ENCODE measurements at places on chromosomes 2 and 18.

DNA sequence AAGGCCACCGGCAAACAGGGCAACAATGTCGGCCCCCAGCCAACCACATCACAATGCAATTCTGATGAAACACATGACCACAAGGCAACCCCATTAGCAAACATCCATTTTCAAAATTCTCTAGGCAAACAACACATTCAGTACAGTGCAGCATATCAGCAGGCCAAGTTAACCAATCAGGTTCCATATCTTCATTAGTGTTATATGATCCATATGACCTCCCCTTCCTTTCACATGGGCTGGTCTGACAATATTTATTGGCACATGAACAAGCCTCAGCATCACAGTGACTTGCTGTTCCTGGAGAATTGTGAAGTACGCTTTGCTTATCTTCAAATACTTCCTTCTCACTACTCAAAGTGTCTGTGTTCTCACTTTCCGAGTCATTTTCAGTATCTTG is 19.8 kb downstream of the RNF103 start:
- no peak for DNase-seq

- no peak for DNase-seq
These were observed 654.9 kb downstream of the ADCYAP1 start for GRCh38 chr18:1559563-1559962.

GRCh38 chr2:177556153-177556552 is 163.6 kb downstream of the AGPS start:
- DNase-seq: no peak

DNA sequence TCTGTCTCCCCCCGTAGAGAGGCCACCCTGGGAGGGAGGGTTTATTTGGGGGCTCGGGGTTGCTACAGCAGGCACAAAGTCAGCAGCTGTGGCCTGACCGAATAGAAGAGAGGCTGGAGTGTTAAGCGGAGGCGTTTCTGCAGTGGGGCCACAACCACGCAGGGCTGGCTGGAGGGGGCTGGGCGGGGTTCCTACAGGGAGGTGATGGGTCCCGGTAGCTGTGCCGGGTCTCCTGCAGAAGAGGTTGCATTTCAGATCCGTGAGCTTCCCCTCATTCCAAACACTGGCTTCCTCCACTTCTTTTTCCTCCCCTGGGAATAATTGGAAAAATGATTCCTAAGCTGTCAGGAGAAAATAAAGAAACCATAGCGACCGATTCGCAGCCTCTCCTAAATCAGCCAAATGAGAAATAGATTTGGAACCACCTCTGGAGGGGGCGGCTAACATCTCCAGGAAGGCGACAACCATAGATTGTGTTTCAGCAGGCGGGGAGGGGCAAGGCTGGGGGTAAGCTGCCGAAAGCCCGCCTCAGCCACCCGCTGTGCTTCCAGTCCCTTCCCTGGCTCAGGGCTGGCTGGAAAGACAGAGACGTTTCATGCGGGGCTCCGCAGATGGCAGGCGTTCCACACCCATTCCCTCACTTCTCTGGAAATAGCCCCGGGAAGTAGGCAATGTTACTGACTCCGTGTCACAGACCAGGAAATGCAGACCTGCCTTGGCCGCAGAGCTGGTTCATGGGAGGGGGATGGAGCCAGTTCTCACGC is 85.6 kb upstream of the TAF1B start:
- DNase-seq: no peak

DNA sequence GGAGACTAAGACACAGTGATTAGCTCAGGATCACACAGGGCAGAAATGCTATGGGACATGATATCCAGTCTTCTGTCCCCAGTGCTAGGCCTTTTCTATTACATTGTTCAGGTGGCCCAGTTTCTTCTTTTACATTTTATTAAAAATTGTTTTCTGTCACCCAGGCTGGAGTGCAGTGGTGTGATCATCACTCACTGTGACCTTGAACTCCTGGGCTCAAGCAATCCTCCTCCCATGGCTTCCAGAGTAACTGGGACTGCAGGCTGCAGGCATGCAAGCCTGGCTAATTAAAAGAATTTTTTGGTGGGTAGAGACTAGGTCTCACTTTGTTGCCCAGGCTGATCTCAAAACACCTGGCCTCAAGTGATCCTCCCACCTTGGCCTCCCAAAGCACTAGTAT is 15.4 kb downstream of the PDK1 start:
- no peak for DNase-seq

DNA sequence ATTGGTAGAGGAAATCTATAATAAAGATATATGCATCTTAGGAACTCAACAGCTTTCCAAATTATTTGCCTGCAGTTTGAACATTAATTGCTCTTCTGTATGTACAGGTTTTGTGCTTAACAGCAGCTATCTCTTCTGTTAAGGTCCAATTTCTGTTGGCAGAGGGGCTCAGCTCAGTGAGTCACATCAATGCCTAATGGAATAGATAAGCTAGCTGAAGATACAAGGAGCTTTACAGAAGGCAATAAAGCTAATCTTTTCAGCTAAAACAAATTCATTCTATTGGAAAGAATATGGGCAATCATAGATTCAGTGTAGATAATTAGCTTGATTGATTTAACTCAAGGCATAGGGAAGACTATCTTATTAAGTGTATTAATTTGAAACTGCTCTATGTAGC is 58.4 kb upstream of the UNC80 start:
- no peak for DNase-seq

GRCh38 chr18:78511666-78512601 is 467.7 kb upstream of the SALL3 start:
- no peak for DNase-seq

- DNase-seq: no peak
These were observed 306.8 kb upstream of the MGAT5 start for GRCh38 chr2:133947057-133947456.

- DNase-seq: no peak
These were observed 90.0 kb upstream of the PPP1CB start for GRCh38 chr2:28661589-28662001.

DNA sequence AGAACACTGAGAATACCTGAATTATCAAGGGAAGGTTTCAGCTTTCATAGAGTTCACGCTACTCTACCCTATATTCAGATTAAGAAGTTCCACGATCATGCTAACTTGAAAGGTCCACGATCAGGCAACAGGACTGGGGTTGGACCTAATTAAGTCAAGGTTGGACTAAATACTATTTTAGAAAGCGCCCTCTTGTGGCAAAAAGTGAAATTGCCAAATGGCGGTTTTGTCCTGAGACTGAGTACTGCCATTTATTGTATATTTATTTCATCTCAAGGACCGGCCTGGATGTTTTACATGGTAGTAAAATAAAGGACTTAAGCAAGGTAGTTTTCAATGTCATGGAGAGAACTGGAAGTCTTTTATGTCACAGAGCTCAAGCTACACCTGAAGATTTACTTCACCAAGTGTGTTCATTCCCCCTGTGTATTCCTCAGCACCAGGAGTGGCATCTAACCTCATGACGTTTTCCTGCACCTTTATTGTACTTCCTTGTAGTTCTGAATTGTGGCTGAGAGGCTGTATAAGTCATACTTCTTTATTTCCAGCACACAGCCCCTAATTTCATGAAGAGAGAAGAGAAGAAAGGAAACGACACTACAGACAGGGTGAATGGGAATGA is 56.8 kb downstream of the SRD5A2 start:
- DNase-seq: no peak

DNA sequence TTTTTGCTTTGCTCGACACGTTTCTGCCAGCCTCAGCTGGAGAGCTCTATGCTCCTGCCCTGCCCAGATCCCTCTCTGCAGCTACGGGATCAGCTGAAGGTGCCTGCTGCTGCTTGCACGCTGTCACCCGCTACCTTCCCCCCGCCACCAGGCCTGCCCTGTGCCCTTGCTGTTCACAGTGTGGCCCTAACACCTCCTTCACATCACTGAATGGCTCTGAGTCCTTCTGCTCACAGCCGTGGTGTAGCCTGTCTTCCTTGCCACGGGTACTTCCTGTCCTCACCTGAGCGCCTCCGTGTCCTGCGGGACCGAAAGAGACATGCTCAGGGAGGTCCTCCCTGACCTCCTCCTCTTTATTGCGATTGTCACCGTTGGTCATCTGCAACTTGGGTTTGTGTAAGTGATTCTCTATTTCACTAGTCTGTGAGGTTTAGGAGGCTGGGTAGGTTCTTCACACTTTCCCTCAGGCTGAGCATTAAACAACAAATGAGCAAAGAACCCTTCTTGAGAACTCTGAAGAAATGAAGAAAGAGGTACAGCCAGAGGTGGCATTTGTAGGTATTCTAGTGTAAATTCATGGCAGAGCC is 127.5 kb downstream of the NCK2 start:
- DNase-seq: no peak

GRCh38 chr2:159138642-159139182 is 147.8 kb downstream of the WDSUB1 start:
- no peak for DNase-seq

GRCh38 chr18:58117786-58118403 is 73.9 kb downstream of the NEDD4L start:
- peak; percentile 17 for DNase-seq

GRCh38 chr2:16663121-16663905 is 2.3 kb downstream of the CYRIA start:
- DNase-seq: no peak

- DNase-seq: no peak
These were observed 34.1 kb upstream of the ZDBF2 start for GRCh38 chr2:206240327-206240726.

GRCh38 chr2:8639122-8639635 is 42.7 kb upstream of the ID2 start:
- no peak for DNase-seq

GRCh38 chr2:25356088-25356487 is 14.4 kb upstream of the DNMT3A start:
- DNase-seq: no peak

GRCh38 chr2:187586011-187586641 is 31.9 kb upstream of the TFPI start:
- no peak for DNase-seq

DNA sequence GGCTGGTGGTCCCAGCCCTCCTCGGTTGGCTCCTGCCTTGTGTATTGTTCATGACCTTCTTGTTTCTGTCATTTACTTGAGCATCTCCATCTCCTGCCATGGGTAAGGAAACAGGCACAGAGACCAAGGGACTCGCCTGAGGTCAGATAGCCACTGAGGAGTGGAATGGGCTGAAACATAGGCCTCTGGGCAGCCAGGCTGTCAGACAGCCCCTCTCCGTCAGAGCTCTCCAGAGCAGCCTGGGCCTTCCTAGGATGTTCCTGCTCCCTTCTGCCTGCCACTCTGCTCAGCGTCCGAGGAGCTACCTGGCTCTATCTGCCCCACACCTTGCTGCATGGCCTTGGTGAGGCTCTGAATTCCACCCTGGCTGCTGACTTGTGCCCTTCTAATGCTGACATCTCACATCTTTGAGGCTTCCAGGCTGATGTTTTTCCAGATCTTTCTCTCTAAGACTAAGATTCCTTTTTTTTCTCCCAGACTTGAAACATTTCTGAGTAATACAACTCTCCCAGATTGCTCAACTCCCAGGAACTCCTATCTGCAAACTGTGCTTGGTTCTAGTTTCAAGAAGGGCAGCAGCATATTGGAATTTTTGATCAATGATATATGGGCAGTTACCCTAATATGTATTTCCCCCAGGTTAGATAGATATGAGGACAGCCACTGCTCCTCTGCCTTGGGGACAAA is 67.7 kb downstream of the MCFD2 start:
- DNase-seq: no peak

DNA sequence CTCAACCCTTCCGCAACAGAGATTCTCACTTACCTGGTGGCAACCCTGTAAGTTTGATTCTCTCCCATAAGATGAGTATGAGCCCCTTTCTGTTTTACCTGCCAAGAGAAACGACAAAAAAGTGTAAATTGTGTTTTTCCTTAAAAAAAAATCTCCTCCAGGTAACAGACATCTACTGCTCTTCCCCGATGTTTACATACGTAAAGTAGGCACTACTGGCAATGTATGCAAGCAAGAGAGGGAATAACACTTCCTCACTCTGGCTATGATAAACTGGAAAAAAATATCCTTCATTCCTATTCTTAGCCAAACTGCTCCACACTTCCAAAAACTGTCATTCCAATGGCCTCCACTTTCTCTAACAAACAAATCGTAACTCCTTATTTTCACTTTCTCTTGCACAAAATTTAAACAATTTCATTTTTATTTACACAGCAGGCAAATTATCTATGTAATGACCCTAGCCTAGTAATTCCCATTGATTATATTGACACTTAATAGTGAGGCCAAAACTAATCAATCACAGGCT is 184.5 kb downstream of the TCF4 start:
- DNase-seq: no peak

Data from anterior cingulate cortex (tissue), 58 donors.